ENCODE measurements at places on chromosomes 6 and 20.

GRCh38 chr6:73796881-73797280, 100.9 kb downstream of the CD109 start:
- H3K27me3 ChIP-seq: no peaks in the 10 kb centered on the region
- no peaks in the 10 kb centered on the region for H3K36me3 ChIP-seq
- H3K4me3 ChIP-seq: no peak overlapping the region

GRCh38 chr6:18792866-18793265, 405.7 kb downstream of the RNF144B start:
- H3K27ac ChIP-seq: no peak overlapping the region
- no peak for DNase-seq
- no peaks in the 10 kb centered on the region for H3K4me1 ChIP-seq
- no peak overlapping the region for H3K4me3 ChIP-seq

GRCh38 chr20:16491294-16491905, 81.8 kb downstream of the KIF16B start:
- peak overlapping the region; percentile 20 for H3K27ac ChIP-seq
- H3K4me3 ChIP-seq: no peak overlapping the region
- H3K27me3 ChIP-seq: peaks cover 2% of the 10 kb centered on the region
- H3K4me1 ChIP-seq: peaks cover 9% of the 10 kb centered on the region
- no peak for DNase-seq

DNA sequence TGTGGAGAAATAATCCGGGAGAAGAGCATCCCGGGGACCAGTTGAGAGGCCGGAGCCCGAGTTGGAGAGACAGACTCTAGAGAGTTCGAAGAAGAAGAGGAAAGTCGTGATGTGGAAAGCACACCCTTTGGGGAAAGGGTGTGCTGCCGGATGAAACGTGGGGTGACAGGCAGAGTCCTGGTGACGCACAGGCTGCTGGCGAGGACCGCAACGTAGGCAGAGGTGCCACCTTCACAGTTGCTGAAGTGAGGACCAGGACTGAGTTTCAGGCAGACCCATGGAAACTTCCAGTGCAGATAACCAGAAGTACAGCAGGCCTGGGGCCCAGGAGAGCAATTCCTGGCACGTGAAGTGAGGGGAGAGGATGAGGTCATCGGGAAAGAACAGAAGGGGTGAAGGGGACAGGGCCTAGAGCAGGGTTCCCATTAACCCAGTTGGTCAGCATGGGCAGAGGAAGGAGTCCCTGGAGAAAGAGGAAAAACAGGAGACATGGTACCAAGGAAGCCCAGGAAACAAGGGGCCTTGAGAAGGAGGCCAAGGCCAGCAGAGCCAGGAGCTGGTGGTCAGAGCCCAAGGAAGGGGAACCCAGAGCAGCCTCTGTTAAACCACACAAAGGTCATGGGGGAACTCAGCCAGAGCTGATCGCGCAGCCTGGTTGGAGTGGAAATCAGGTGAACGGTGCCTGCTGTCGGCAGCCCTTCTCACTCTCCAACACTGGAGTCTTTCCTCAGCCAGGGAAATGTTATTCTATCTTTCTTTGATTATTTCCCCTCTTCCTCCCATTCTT, 84.1 kb downstream of the PRND start:
- DNase-seq: no peak
- H3K36me3 ChIP-seq: no peaks in the 10 kb centered on the region
- peaks cover 23% of the 10 kb centered on the region for H3K4me1 ChIP-seq
- no peak overlapping the region for H3K4me3 ChIP-seq
- no peak overlapping the region for H3K27ac ChIP-seq

DNA sequence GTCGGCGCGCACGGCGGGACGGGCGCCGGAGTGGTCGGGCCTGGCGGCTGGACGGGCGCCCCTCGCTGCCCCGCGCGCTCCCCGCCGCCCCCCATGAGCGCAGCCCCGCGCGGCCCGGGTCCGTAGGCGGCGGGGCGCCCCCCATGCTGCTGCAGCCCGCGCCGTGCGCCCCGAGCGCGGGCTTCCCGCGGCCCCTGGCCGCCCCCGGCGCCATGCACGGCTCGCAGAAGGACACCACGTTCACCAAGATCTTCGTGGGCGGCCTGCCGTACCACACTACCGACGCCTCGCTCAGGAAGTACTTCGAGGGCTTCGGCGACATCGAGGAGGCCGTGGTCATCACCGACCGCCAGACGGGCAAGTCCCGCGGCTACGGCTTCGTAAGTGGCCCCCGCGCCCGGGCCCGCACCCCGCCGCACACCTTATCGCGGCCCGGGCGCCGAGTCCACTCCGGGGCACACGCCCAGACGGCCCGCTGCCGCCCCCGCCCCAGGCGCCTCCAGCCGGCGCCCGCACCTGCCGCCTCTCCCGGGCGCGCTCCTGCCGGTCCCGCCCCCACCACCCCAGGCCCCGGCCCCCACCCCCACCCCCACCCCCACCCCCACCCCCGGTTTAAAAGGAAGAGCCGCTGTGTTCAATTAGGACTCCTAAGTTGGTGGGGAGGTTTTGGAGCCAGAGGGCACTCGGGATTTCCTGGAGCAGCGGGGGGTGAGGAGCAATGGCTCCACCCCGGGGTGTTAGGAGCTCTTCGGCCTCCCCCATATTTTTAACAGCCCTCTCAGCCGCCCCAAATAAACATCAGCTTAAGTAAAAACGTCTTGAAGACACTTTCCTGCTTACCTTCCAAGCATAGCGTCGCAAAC, 474 bp downstream of the RBM38 start:
- H3K36me3 ChIP-seq: peaks cover 24% of the 10 kb centered on the region
- no peak overlapping the region for H3K27ac ChIP-seq
- peak overlapping the region; percentile 92 for H3K4me3 ChIP-seq

- H3K27me3 ChIP-seq: no peaks in the 10 kb centered on the region
- DNase-seq: peak; percentile 96
- peaks cover 34% of the 10 kb centered on the region for H3K36me3 ChIP-seq
- peak within 1 kb of the TSS; percentile 100 for H3K27ac ChIP-seq
- peak within 1 kb of the TSS; percentile 98 for H3K4me3 ChIP-seq
Measured at GRCh38 chr6:5260661-5261544, at the start of the genes FARS2 and LYRM4. TSS of gene FARS2 (plus strand) at chr6:5261513. TSS of gene LYRM4 (minus strand) at chr6:5260950. CDS start at chr6:5260733, 217 bp downstream.

- DNase-seq: peak; percentile 78
- H3K4me1 ChIP-seq: peaks cover 56% of the 10 kb centered on the region
- H3K27ac ChIP-seq: peak overlapping the region; percentile 97
- H3K27me3 ChIP-seq: peaks cover 14% of the 10 kb centered on the region
- no peaks in the 10 kb centered on the region for H3K36me3 ChIP-seq
Measured at GRCh38 chr20:56957737-56958553, 308.5 kb downstream of the BMP7 start.

DNA sequence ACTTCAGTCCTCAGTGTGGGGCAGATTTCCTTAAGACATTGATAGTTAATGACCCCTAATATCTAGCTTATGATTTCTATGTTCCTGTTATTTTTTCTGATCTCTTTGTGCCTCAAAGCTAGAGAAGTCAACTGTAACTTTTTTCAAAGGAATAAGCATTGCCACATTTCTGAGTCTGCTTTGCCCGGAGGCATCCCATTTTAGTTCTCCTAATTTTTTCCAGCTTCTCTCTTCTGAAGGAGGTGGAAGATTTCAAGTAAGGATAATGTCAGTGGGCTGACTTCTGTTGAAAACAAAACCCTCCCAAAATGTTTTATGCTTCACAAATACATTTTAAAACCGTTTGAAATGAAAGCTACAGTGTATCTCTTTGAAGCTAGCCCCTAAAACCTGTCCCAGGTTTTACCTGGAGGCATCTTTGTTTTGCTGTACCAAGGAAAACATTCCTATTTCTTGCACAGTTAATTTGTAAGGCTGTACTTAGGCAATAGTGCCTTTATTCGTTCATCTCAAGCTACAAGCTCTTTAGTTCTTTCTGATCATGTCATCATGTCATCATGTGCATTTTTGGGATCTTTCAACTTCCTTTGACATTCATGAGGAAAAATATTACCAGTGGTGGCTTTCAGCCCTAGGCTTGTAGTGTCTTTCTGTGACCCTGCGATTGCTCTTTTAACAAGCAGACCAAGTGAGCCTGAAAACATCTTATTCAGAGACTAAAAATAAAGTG, 45.7 kb downstream of the TSPYL4 start:
- no peak overlapping the region for H3K27ac ChIP-seq
- no peaks in the 10 kb centered on the region for H3K36me3 ChIP-seq
- no peaks in the 10 kb centered on the region for H3K4me1 ChIP-seq
- peaks cover 2% of the 10 kb centered on the region for H3K27me3 ChIP-seq
- H3K4me3 ChIP-seq: no peak overlapping the region

- DNase-seq: peak; percentile 23
- peaks cover 3% of the 10 kb centered on the region for H3K27me3 ChIP-seq
- H3K27ac ChIP-seq: peak overlapping the region; percentile 99
- peaks cover 62% of the 10 kb centered on the region for H3K4me1 ChIP-seq
- H3K4me3 ChIP-seq: peak overlapping the region; percentile 60
Measured at GRCh38 chr20:19889011-19889953, 127.9 kb upstream of the NAA20 start.

GRCh38 chr6:37891072-37891471, 71.5 kb downstream of the ZFAND3 start:
- no peak overlapping the region for H3K4me3 ChIP-seq
- H3K27ac ChIP-seq: no peak overlapping the region
- no peaks in the 10 kb centered on the region for H3K4me1 ChIP-seq
- peaks cover 22% of the 10 kb centered on the region for H3K36me3 ChIP-seq

DNA sequence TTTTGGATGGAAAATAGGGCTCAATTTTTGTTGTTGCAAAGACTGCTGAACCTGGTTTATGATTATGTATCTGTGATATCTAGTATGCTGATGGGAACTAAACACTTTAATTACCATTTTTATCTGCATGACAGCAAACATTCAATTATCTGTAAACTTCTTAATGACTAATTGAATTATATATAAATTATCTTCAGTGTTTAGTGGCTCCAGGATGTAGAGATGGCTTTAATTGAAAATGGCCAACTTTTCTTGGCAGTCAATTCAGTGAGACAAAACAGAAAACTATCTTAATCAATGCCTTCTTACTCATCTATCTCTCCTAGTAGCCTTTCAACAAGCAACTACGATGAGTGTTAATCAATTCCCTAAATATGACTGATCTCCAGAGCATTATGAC, 591.3 kb downstream of the HACE1 start:
- H3K27ac ChIP-seq: no peak overlapping the region
- no peaks in the 10 kb centered on the region for H3K27me3 ChIP-seq
- no peaks in the 10 kb centered on the region for H3K36me3 ChIP-seq
- no peak overlapping the region for H3K4me3 ChIP-seq
- peaks cover 4% of the 10 kb centered on the region for H3K4me1 ChIP-seq

GRCh38 chr20:47326658-47327268, 29.7 kb downstream of the ZMYND8 start:
- peak overlapping the region; percentile 90 for H3K27ac ChIP-seq
- no peak overlapping the region for H3K4me3 ChIP-seq
- H3K36me3 ChIP-seq: peaks cover 48% of the 10 kb centered on the region
- peaks cover 53% of the 10 kb centered on the region for H3K4me1 ChIP-seq
- no peaks in the 10 kb centered on the region for H3K27me3 ChIP-seq

DNA sequence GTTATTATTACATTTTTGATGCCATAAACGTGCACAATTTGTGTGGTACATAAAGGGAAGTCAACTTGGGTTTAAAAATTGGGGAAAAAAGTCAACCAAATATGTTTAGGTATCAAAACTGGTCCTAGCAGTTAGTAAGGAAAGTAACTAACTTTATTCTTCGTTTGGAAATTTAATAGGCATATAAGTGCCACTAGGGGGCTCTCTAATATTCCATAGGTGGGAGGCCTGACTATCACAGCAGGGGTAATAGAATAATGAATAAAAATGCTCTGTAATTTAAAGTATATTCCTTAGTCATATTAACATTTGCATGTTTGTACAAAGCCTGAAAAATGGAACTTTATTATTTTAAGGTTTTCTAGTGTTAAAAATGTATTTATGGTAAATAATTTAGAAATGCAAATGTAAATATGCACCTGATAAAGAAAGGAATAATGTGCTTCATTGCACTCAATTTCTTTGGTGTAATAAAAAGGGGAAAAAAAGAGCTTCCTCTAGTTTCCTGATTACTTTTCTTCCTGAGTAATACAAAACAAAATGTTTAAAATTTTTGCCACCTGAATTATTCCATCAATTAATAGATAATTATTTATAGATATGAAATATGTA, 125.7 kb upstream of the HDAC2 start:
- DNase-seq: peak; percentile 12
- H3K27me3 ChIP-seq: no peaks in the 10 kb centered on the region
- peaks cover 10% of the 10 kb centered on the region for H3K4me1 ChIP-seq
- H3K4me3 ChIP-seq: no peak overlapping the region
- no peaks in the 10 kb centered on the region for H3K36me3 ChIP-seq

- no peak overlapping the region for H3K4me3 ChIP-seq
- no peak for DNase-seq
- no peaks in the 10 kb centered on the region for H3K27me3 ChIP-seq
Measured at GRCh38 chr6:139060332-139060731, 31.8 kb downstream of the ABRACL start.

DNA sequence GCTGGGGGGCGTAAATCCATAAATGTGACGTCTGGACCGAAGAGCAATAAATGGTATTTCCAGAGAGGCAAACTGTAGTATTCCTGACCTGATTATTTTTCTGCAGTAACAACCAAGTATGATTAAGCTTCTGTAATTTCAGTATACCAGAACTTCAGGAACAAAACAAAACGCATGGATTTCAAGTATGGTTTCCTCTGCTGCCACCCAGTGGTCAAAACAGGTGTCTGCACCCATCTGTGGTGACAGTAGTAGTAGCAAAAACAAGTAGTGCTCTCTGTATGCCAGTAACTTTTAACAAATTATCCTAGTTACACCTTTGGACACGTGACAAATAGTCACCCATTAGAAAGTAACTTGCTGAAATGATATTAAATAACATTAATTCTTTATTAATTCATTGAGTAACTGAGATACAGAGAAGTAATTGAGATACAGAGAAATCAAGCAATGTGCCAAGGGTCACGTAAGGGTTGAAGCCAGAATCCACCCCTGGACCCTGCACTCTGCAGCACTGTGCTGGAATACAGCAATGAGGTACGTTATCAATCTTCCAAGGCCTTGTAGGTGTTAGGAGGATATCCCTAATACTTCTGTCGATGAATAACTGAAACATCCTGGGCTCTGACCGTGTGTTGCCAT, 7.9 kb downstream of the CALHM4 start:
- H3K4me3 ChIP-seq: peak overlapping the region; percentile 65
- peak; percentile 76 for DNase-seq
- peaks cover 7% of the 10 kb centered on the region for H3K4me1 ChIP-seq
- H3K36me3 ChIP-seq: no peaks in the 10 kb centered on the region
- H3K27ac ChIP-seq: no peak overlapping the region

DNA sequence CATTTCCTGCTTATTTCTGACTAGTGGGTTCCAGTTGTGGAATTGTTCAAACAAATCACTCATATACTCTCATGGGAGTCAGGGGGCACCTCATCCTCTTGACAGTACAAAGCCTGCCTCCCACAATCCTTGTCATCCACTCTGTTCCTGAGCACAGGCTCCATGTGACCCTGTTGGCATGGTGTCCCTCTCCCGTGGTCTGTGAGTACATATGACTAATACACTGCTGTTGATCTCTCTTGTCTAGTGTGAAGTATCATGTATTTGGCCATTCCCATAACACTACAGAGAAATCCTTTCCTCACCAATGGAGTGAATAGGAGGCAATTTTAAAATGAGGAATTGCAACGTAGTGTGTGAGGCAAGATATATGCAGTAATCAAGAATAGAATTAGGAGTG, 185.3 kb downstream of the OGFRL1 start:
- peaks cover 5% of the 10 kb centered on the region for H3K4me1 ChIP-seq
- H3K4me3 ChIP-seq: no peak overlapping the region
- DNase-seq: no peak

All from nephron progenitor cell (in vitro differentiated cells).